Activated CD4-positive, CD25-positive, alpha-beta regulatory T cell treated with anti-CD3 and anti-CD28 coated beads, Interleukin-2, amount 50 U/mL, for 16 hours (primary cell): ENCODE measurements at places on chromosomes 7 and 10.

- DNase-seq: no peak
Observed at GRCh38 chr7:68235937-68236336, 1239.3 kb downstream of the TYW1 start.

DNA sequence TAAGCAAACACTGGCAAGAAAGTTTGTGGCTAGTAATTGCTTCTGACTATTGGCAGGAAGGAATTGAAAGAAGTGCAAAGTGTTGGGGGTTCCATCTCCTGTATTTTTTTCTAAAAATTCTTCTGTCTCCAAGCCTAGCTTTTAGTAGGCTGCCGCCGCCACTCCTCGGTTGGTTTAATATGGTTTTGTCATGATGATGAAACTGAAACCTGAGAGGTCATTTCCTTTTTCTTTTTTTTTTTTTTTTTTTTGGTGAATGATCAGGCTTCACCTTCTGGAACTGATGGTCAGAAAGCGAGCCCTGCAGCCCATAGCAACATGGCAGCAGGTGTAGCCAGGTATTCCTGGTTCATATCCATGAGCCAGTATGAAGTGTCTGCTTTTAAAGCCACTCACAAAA lies 75.3 kb upstream of the AGBL3 start:
- no peak for DNase-seq

- DNase-seq: no peak
Observed at GRCh38 chr7:106041140-106041717, 70.9 kb downstream of the SYPL1 start.

- DNase-seq: no peak
Observed at GRCh38 chr10:86849181-86849894, 92.9 kb downstream of the BMPR1A start.

GRCh38 chr10:8230902-8231301 lies 176.4 kb downstream of the GATA3 start:
- DNase-seq: no peak

GRCh38 chr10:33421789-33422462 lies 87.5 kb upstream of the NRP1 start:
- no peak for DNase-seq

DNA sequence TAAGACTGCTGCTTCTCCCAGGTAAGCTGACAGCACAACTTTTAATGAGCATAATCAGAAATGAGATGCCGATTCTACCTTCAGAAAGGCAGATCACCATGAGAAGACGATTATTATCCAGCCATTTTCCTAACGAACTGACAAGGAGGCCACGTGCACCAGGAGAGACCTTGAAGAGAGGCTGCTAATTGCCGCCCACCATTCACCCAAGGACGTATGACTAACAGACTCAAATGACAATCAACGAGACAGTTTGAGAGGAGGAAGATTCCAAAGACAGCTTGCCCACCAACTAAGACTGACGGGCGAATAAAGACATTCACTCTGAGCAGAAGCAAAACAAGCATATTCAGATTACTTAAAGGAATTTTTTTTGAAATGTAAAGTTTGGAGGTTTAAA lies 301.9 kb upstream of the TAC1 start:
- DNase-seq: no peak
